ENCODE measurements at places on chromosomes 6 and 20.

- DNase-seq: no peak
Measured at GRCh38 chr6:29414588-29414987, at the start of gene OR12D1. Gene OR12D1, plus strand, starts transcription at chr6:29414928.

- DNase-seq: no peak
Measured at GRCh38 chr20:1469925-1470571, 3.4 kb upstream of the NSFL1C start.

DNA sequence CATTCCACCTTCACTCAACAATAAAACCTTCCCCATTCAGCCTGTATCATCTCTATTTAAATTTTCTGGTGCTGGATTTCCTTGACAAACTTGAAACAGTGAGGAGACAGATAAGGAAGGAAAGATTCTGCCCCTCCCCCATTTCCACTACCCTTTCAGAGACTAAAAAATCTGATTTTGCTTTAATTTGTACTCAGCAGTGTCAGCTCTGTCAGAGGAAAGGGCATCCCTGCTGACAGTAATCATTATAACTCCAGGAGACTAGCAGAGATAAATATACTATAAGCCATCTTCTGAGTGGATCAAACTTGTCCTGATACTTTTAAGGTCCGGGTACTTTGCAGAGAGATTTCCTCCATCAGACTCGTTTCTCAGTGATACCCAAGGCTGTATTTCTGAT, 155.6 kb downstream of the SAMD5 start:
- DNase-seq: no peak

DNA sequence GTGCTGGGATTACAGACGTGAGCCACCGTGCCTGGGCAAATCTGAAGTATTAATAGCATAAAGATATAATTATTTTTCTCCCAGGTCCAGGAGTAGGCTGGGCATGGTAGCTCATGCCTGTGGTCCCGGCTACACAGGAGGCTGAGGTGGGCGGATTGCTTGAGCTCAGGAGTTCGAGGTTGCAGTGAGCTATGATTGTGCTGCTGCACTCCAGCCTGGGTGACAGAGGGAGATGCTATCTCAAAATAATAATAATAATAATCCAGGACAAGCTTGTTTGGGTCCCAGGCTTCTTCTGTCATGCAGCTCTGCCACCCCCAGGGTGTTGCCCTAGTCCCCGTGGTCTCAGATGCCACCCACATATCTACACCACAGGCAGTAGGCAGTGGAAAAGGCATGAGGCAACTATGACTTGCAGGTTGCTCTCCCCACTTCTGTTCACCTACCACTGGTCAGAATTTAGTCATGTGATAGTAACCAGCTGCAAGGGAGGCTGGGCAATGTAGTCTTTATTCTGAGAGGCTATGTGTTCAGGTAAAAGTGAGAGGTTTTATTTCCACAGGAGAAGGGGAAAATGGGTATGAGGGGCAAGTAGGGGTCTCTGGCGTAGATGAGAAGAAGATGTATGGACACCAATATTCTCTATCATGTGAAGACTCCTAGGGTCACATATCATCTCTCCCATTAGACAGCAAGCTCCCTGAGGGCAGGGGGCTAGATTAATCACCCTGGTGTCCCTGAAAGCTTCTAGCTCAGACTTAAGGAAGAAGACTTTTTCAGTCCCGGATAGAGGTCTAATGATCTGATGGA, 25.7 kb downstream of the TCF15 start:
- DNase-seq: no peak

DNA sequence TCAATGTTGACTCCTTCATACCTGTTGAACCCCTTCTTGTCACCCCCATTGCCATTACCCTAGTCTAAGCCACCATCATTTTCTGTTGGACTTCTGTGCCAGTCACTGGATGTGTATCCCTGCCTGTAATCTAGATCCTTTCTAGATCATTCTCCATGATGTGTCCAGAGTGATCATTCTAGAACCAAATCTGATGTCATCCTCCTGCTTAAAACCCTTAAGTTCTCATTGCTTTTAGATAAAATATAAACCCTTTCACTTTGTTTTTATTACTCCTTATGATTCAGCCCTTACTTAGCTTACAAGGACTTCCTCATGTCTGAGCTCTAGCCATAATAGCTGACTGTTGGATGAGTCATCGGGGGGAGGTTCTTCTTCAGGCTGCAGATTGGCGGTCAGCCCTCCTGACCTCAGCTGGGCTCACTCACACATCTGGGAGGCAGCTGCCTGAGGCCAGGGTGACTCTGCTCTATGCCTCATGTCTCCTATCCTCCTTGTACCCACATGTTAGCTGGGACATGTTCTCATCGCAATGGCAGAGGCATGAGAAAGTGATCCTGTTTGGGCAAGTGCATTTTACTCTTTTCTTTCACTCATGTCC, 287.6 kb downstream of the ESR1 start:
- peak; percentile 1 for DNase-seq

GRCh38 chr6:56927538-56928453, 27.1 kb upstream of the BEND6 start:
- no peak for DNase-seq

GRCh38 chr6:34143884-34144580, 1.9 kb downstream of the GRM4 start:
- DNase-seq: peak; percentile 20

DNA sequence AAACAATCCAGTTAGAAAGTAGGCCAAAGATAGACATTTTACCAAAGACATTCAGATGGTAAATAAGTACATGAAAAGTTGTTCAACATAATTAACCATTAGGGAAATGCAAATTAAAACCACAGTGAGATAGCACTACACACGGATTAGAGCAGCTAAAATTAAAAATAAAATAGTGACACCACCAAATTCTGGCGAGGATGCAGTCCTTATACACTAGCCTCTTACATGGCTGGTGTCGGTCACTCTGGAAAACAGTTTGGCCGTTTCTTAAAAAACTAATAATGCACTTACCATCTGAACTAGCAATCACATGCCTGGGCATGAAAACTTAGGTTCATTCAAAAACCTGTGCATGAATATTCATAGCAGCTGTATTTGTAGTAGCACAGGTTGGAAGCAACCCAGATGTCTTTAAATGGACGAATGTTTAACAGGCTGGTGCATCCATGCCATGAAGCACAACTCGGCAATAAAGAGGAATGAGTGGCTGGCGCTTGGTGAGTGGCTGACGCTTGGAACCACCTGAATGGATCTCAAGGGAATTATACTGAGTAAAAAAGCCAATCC, 77.0 kb downstream of the FAM120B start:
- no peak for DNase-seq

GRCh38 chr20:34876406-34877282, at the start of gene ACSS2:
Gene ACSS2, plus strand, starts transcription at chr20:34876612. Its CDS starts 34 bp downstream, at chr20:34876646.
- DNase-seq: peak; percentile 96

- no peak for DNase-seq
Measured at GRCh38 chr6:34510299-34510698, 44.4 kb downstream of the PACSIN1 start.

GRCh38 chr20:51862796-51863195, 60.5 kb upstream of the SALL4 start:
- DNase-seq: no peak

GRCh38 chr6:78909391-78909790, 42.0 kb downstream of the IRAK1BP1 start:
- DNase-seq: no peak

DNA sequence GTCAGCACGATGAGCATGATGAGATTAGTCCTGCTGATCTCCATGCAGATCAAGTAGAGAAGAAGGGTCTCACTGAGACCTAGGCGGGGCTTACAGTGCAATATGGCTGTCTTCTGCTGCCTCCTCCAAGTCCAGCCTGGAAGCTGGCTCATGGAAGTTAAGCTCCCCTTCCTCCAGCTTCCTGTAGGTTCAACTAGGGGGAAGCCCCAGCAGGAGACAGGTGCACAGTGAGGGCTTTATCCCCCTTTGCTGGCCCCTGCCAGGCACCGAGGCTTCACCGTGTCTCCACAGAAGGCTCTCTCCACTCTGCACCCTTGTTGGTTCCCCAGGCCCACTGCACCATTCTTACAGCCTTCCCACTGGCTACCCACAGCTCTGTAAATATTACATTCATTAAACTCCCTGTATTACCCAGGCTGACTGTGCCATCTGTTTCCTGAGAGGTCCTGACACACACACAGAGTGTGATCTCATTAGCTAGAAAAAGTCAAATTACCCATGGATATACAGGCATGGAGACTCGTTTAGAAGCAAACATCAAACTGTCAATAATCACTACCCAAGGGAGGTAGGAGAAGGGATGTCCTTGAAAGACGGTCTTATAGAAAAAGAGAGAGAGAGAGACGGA, 90.4 kb downstream of the SLC2A10 start:
- DNase-seq: no peak

DNA sequence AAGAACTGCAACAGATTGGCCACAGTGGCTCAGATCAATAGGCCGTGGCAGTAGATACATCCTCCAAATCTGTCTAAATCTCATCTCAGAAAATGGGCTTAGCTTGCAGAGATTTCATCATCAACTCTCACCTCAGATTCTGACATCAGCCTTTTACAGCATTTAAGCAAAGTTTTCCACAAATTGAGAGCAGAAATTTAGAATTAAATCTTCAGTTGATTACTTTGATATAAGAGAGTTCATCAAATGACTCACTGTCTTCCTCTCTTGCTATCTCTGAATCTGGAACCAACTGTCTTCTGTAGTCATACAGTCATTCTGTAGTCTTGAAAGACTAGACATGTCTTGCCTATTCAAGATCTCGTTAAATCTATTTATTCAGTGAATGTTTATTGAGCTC, 45.2 kb upstream of the CTAGE9 start:
- DNase-seq: no peak

GRCh38 chr6:162560891-162561290, 166.7 kb downstream of the PRKN start:
- no peak for DNase-seq

DNA sequence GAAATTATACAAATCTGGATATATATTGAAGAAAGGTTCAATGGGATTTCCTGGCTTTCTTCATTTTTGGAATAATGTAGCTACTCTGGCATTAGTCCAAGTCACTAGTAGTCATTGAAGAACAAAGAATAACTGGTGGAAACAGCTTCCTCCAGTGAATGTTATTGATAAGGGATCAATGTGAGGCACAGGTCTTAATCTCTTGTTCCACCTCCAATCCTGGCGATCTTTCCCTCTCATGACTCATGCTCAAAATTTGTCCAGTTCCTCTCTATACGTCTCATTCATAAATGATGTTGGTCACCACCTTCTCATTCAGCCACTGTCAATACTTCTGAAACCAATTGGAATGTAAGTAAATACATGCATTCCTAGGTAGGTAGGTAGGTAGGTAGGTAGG, 185.0 kb upstream of the BMP2 start:
- DNase-seq: no peak

DNA sequence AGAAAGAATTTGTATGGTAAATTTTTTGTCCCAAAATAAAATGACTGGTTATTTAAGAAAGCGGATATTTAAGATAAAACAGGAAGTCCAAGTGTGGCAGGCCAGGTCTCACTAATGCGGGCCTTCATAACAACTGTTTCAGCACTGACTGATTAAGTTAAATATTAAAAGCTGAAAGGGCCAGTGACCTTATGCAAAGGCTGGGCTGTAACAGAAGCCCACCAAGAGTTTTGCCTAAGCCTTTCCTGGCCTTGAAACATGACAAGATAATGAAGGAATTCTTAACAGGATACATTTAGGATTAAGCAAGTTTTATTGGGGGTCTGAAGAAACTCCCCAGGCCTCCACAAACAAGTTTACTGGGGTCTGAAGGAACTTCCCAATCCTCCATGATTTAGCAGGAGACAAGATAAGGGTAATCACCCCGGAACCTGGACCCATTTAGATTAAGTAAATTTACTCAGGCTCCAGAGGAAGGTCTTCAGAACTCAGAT, 36.3 kb downstream of the ZNF133 start:
- DNase-seq: no peak

DNA sequence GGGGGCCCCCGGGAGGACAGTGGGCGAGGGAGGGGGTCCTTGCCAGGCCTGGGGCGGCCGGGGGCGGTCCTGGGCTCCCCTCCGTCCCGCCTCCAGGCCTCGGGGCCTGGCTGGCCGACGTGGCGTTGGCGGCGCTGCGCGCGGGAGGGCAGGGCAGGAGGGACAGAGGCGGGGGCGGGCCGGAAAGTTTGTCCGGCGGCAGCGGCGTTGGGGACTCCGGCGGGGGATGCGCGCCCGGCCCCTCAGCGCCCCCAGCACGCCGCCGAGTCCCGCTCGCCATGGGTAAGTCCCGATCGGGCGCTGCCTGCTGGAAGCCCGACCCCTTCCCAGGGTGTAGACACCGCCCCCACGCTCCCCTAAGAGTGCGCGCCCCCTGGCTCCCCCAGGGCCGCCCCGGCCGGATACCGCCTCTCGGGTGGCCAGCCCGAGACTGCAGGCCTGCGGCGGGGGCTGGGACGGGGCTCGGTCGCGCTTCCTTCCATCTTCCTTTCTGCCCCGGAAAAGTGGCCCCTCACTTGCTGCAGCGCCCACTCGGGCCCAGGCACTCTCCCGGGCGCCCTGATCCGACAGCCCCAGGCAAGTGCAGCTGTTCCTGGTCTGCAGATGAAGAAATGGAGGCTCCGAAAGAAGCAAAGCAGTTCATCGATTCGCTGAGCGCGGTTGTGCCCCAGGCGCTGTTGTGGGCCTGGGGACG, at the start of gene SLC2A10:
Gene SLC2A10, plus strand, starts transcription at position 191 of the 694 bp plus-strand sequence. Its CDS starts 88 bp downstream, at position 279.
- no peak for DNase-seq

GRCh38 chr20:47113362-47114109, 218.9 kb downstream of the EYA2 start:
- DNase-seq: no peak

GRCh38 chr20:46101957-46102356, 12.2 kb upstream of the NCOA5 start:
- DNase-seq: no peak

DNA sequence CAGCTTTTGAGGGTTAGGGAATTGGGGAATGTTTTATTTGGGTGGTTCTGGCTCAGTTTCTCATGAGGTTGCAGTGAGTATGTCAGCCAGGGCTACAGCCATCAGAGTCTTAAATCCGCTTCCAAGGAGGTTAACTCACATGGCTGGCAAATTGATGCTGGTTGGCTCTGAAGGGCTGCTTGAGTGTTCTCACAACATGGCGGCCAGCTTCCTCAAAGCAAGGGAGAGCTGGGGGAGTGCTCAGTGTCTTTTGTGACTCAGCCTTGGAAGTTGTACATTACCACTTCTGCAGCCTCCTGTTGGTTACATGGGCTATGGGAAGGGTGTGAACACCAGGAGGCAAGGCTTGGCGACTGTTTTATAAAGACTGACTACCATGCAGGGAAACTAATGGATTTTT, 17.8 kb upstream of the PPP1R3G start:
- no peak for DNase-seq

- no peak for DNase-seq
Measured at GRCh38 chr6:138485005-138485545, 14.2 kb downstream of the NHSL1 start.

DNA sequence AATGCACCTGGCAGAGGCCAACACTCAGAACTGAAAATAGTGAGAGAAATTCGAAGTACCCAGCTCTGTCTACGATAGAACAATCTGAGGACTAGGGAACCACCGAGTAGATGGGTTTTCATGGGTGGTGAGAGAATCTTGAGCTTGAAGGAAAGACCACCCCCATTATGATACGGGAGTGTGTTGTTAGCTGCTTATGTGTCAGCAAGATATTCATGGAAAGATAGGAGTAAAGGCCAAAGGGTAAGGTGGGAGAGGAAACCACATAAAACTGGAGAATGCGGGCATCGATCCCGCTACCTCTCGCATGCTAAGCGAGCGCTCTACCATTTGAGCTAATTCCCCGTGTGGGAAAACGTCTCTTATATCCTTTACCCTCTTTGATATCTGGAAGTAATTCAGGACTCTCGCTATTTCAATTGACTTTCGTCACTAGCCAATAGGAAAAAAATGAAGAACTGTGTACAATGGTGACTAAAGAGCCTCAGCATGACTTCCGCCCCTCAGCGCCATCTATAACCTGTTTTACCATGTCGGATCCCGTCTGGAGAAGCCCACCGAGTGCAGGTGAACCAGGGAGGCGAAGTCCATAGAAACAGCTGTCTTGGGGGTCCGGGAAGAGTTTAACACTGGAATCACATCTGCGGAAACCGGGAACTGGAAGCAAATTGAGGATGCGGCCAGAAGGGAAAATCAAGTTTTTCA, 25.0 kb upstream of the ABT1 start:
- DNase-seq: no peak
